ENCODE measurements at places on chromosomes 5 and 9.

GRCh38 chr9:72150127-72150526, 887 bp downstream of the GDA start:
- no peak for DNase-seq

GRCh38 chr5:164060786-164061355, 555.5 kb downstream of the MAT2B start:
- no peak for DNase-seq

- DNase-seq, result no peak
Observed at GRCh38 chr5:175709276-175709781, 51.5 kb downstream of the HRH2 start.

DNA sequence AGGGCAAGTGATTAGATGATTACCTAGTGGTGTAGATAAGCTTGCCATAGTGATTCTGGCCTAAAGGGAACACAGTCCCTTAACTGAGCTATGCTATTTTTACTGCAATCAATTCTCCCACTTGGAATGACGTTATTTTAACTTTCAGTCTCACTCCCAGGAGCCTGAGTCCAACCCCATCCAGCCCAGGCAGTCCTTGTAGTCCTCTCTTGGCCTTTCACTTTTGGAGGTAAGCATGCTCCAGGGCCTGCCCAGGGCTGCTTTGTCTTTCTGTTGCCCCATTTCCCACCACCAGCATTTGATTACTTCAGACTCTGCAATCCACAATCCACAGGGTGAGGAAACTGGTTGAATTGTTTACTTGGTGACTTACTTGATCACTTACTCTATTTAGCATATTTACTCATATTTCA, 233.0 kb downstream of the CD180 start:
- DNase-seq, result no peak

GRCh38 chr9:75798505-75798904, 92.0 kb upstream of the PCSK5 start:
- no peak for DNase-seq

DNA sequence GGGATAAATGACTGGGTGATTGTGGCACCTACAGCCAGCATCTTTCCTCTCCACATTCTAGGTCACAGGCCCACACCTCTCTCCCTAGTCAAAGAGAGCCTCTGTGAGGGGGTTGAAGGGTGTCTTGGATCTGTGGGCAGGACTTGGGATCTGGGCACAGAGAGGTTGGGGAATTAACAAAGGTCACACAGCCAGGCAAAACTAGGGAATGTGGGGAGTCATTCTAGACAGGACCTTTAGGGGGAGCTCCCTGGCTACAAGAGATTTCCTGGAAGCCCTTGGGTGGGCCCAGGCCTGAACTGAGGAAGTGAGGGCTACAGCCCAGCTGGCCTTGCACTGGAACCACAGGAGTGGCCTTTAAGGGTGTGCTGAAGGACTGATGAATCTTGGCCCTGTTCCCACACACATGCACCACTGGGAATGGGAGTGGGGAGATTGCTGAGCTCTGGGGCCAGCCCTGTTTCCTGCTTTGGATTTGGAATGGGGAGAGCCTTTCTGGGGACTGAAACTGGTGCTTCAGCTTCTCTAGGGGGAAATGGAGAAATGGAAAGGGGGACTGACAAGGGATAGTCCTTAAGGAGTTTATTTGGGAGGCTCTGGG, 12.4 kb upstream of the CXXC5 start:
- DNase-seq, result no peak

- DNase-seq, result no peak
Observed at GRCh38 chr5:158611581-158611980, 488.1 kb downstream of the EBF1 start.

GRCh38 chr9:136147038-136147889, 28.6 kb upstream of the TMEM250 start:
- DNase-seq, result no peak

- DNase-seq, result no peak
Observed at GRCh38 chr5:98497418-98497817, 276.0 kb upstream of the RGMB start.

- DNase-seq, result no peak
Observed at GRCh38 chr5:152686931-152687330, 281.9 kb upstream of the NMUR2 start.

- no peak for DNase-seq
Observed at GRCh38 chr9:133845440-133845839, 107.3 kb upstream of the SARDH start.

DNA sequence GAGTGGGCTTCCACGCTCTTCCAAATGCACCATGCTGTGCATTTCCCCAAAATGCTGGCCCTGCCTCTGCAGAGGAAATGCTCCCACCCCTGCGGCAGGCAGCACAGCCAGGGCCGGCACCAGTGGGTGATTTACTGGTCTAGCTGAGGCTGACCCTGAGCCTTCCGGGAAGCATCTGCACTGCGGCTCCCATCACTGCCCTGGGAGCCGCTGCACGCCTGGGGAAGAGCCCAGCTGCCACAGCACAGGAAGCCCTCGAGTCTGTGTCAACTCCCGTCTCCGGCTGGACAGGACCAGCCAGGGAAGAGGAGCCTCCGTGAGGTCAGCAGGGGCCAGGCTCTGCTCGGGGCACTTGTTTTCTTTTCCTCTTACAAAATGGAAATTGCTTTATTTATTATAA, 25.1 kb upstream of the EEIG1 start:
- DNase-seq, result no peak

GRCh38 chr5:120052916-120053828, 410.9 kb upstream of the PRR16 start:
- no peak for DNase-seq

- DNase-seq, result no peak
Observed at GRCh38 chr9:137140151-137141012, 1.4 kb downstream of the GRIN1 start.

GRCh38 chr5:136155761-136156160, 23.1 kb downstream of the SMAD5 start:
- DNase-seq, result no peak

- DNase-seq, result no peak
Observed at GRCh38 chr9:116247791-116248374, 94.3 kb downstream of the PAPPA start.

DNA sequence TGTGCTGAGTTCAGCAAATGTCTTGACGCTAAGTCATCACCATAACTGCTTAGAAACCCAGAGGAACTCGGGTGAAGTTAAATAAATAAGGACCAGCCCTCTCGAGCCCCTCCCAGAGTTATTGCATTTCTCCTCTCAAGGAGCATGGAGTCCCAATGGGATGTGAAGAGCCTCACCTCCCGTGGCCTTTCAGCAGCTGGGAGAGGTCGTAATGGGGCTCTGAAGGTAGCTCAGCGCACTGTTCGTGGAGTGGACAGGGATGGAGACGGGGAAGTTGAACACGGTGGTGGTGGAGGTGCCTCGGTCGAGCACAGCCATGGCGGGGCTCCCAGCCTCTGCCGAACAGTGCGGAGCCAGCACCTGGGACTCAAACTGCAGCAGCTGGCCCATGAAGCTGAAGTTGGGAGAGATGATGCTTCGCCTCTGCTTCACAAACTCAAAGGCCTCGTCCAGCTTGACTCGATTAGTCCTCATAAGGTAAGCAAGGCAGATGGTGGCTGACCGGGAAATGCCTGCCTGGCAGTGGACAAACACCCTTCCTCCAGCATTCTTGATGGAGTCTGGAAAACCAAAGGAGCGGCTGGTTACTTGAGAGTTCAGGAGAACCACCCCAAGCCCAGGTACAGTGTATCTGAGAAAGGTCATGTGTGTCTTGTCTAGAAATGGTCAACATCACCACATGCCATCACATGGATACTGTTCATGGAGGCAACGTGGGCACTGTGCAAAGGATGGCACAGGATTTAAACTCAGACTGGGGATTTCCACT, 2.2 kb downstream of the DUSP1 start:
- no peak for DNase-seq

DNA sequence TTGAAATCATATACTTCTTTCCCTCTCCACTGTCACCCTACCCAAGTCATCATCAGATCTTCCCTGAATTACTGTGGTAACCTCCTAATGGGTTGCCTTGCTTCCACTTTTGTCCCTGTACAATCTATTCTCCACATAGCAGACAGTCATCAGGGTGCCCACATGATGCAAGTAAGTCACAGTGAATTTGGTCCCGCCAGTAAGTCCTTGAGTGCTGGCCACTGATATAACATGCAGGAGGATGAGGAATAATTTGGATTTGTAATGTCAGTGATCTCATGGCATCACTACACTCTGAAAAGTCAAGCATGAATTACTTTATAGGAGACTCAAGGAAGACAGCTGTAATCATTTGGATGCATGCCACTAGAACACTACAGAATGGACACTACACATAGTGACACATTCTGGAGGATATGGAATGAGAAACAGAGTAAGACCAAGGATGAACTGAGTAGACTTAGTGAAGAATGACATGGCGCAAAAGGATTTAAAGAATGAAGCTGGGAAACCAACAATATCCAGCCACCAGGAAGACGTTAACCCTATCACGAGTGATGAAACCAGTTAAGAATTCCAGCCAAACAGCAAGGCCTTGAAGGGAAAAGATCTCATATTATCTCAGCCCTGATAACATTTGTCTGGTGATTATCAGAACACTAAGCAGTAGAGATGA, 28.6 kb downstream of the MARCHF3 start:
- no peak for DNase-seq

DNA sequence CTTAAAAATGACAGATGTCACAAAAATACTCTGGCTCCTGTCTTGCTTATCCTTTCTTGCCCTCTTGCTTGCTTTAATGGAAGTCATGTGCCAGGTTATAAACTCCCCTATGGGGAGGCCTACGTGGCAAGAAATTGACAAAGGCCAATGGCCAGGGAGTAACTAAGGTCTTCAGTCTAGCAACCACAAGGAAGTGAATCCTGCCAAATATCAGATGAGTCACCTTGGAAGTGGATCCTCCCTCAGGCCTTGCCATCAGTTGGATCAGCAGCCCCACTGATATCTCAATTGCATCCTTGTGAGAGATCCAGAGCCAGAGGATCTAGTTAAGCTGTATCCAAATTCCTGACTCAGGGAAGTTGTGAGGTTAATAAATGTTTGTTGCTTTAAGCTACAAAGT, 82.8 kb downstream of the CAAP1 start:
- DNase-seq, result no peak

DNA sequence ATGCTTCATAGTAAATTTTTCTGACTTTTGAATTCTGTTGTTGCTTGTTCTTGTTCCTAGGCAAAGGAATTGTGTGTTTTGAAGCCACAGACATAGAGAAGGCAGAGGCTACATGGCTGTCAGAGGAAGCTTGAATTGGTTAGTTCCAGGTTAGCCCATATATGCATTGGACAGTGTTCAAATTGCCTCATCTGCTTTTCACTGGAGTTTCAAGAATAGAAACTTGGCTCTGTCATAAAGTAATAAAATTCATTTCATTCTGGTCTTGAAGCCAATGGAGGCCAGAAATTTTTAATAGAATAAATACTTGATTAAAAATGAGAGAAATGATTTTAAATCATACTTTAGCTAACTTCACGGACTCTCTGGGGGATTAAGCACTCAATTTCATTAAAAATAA, 178.0 kb downstream of the YIPF5 start:
- DNase-seq, result no peak

DNA sequence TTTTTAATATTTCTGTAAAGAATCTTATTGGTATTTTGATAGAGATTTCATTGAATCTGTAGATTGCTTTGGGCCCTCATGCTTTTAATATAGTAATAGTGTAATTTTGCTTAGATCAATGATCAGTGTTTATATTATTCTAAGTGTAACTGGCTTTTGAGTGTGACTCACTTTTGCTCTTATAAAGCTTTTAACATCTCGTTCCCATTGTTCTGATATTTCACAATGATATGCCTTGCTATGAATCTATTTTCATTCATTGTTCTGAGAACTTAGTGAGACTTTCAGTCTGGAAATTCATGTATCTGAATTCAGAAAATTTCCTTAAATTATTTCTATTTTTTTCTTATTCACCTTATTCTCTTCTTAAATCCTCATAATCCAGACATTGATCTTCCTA, 13.5 kb upstream of the MAMDC2 start:
- DNase-seq, result no peak

- DNase-seq, result no peak
Observed at GRCh38 chr9:130714586-130715110, 21.1 kb downstream of the EXOSC2 start.

DNA sequence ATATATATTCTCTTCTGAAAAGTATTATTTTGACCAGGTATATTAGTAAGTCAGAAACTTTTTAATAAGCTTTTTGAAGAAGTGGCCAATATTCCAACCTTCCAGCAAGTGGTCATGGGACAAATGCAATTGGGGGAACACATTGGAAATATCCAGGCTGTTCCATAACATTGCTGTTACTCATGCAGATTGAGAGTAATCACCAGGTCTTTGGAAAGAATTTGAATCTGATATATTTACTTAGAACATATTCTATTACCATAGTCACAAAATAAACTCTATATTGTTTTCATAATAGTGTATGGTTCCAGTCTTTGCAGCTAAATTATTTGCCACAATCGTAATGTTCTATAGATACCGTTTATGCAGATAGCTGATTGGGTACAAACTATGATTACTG, 102.8 kb downstream of the TAF11L14 start:
- DNase-seq, result no peak

- no peak for DNase-seq
Observed at GRCh38 chr5:168481330-168481788, 4.9 kb upstream of the RARS1 start.

GRCh38 chr5:61332851-61333320, 828 bp downstream of the ZSWIM6 start:
- DNase-seq, result no peak

GRCh38 chr5:93585767-93586385, 2.9 kb downstream of the NR2F1 start:
- no peak for DNase-seq

DNA sequence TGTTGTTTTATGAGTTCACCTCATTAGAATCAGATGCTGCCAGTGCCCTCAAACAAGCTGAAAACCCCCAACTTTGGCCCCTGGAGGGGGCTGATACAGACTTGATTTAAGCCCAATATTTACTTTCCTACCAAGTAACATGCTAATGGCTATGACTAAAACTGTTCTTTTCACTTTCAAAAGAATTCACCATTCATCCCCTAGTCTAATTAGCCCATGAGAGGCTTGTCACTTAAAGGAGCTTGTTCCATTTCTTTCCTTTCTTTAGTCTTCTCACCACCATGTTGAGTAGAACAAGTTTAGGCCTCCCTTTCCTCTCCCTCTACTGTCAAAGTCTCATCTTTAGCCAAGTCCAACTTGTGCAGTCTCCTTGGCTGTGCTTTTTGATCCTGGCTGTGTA, 50.4 kb downstream of the EPB41L4B start:
- DNase-seq, result no peak

GRCh38 chr5:139245637-139246339, 47.6 kb upstream of the SIL1 start:
- DNase-seq, result no peak
